ENCODE measurements at places on chromosomes 6 and 20.
A peak's percentile ranks its signal among the peaks of the same experiment; 100 is the strongest.

DNA sequence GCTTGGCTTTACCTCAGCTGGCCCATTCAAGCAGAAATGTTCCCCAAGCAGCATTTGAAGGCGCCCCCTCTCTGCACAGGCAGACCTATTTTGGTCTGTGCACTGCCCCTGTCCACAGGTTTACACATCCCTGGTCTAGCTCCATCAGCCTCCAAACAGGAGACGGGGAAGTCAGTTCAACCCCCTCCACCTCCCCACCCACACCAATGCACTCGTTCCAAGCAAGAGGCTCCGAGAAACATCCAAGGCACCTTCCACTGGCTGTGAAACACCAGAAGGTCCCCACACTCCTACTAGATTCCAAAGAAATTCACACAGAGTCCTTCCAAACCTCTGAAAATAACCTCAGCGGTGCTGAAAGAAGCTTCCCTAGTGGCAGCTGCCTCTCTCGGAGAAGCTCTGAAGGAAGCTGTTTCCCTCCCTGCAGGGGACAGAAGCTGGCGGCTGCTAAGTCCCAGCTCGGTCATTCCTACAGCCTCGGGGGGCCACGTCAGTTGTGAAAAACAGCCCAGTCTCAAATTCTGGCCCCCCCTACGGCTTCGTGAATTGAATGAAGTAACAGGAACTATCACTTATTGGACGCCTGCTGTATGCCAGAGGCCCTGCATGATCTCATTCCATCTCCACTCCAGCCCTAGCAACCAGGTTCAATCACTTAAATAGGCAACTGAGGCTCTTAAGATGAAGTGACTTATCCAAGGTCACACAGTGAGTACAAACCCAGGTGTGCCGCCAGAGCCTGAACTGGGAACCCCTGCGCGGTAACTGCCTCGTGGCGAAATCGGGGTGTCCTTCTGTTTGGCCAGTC is 815 bp downstream of the SPATA2 start:
- no peak for DNase-seq

GRCh38 chr6:34152806-34153520 is 7.1 kb upstream of the GRM4 start:
- DNase-seq, result peak; percentile 68

- DNase-seq, result no peak
Measured at GRCh38 chr20:44616604-44616964, 34.2 kb downstream of the PKIG start.

DNA sequence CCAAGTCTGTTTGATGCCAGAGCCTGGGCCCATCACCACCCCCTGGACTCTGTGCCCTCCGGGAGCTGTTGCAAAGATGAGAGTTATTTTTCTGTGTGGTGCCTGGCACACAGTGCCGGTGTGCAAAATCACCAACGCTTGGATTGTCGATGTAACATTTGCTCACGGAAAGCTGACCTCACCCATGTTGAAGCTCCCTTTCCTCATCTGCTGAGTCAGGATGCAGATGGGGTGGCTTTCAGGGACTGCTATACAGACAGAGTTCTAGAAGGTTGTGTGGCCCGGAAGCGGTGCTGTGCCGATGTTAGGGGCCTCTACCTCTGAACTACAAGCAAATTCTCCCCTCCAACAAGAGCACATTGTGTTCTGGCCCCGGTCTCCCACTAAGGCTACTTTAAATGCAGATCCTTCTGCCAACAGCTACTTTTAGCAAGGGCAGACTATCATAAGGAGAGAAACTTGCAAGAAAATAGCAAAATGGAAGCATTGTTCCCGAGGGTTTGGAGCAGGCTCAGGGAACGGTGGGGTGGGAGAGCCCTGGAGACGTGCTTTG is 34.0 kb downstream of the EYA2 start:
- DNase-seq, result no peak

DNA sequence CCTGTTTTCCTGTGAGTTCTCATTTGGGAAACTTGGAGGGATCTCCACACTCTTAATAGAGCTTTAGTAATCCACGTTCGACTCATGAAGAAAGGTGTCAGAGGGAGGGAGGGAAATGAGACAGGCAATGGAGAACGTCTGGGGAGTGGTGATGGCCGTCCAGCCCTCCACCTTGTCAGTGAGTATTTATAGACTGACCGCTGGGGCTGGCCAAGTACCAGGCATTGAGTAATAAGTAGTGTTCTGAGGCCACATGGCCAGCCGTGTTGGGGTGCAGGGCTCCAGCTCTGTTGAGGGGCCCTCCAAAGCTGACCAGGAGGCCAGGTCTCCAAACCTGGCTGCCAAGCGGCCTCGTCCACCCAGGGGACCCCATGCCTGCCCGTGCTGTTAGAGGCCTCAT is 11.3 kb upstream of the DSN1 start:
- DNase-seq, result no peak

Measured in coronary artery (tissue), 2 donors.